Trophoblast cell (in vitro differentiated cells and primary cell): ENCODE measurements at places on chromosomes 11 and 22.

DNA sequence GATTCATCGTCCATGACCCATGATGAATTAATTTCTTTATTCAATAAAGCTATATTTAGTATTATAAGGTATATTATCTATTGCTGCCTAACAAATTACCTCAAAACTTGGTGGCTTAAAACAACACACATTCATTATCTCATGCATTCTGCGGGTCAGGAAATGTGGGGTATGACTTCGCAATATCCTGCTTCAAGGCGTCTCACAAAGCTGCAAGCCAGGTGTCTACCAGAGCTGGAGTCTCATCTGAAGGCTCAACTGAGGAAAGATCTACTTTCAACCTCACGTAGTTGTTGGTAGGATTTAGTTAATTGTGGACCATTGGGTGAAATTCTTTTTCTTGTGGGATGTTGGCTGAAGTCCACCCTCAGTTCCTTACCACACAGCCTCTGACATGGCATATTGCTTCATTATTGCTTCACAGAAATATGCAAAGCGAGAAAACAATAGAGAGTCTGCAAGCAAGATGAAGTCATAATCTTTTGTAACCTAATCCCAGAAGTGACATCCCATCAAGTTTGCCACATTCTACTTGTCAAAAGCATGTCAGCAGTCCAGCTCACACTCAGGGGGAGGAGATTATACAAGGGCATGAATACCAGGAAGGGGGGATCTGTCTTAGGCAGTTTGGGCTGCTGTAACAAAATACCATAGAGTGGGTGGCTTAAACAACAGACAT is 45.1 kb downstream of the KREMEN1 start:
- DNase-seq: no peak

- no peak for DNase-seq
Observed at GRCh38 chr11:98701541-98701940, 319.2 kb upstream of the CNTN5 start.

GRCh38 chr11:77151804-77152509 is 23.9 kb downstream of the MYO7A start:
- no peak for DNase-seq

DNA sequence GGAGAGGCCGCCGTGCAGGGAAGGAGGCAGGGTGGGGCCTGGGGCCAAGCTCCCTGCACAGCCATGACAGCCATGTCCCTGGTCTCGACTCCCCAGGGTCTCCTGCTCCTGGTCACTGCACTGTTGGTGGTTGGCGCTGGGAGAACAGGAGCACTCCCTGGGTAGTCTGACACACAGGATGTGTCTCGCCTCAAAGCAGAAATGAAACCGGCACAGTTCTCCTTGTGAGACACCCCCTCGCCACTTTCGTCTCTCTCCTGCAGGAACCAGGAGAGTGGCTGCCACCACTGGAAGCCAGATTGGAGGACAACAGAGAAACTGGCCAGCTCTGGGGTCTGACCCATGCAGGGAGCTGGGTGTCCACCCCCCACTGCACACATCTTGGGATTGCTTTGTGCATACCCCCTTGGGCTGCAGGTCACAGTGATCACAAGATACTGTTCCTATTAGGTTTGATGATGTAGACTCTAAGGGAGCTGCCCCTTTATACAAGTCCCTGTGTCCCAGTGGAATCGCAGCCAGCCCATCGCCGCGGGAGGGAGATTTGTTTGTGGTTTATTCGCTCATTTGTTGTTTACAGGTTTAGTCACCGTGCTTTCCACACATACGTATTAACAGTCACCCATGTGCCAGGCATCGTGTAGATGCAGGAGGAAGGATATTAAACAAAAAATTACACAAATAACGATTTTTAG is 27.0 kb upstream of the YWHAH start:
- DNase-seq: peak; percentile 20

DNA sequence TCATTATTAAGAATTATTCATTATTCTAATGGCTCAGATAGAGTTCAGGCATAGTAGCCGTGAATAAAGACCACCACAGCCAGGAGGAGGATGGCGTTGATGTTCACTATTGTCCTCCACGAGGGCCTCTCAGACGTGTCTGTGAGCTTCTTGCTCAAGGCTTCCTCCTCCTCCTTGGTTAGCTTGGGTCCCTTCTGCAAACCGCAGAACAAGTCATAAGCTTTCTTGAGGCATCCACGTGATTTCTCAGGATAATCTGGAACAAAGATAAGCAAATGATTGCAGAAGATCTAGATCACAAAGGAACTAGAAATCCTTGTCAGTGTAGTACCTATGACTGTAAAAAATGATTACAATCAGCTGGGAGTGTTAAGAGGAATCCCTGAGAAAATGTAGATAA is 13.6 kb upstream of the RFPL2 start:
- peak; percentile 69 for DNase-seq

GRCh38 chr11:1827095-1827813 is 7.5 kb upstream of the SYT8 start:
- DNase-seq: no peak

DNA sequence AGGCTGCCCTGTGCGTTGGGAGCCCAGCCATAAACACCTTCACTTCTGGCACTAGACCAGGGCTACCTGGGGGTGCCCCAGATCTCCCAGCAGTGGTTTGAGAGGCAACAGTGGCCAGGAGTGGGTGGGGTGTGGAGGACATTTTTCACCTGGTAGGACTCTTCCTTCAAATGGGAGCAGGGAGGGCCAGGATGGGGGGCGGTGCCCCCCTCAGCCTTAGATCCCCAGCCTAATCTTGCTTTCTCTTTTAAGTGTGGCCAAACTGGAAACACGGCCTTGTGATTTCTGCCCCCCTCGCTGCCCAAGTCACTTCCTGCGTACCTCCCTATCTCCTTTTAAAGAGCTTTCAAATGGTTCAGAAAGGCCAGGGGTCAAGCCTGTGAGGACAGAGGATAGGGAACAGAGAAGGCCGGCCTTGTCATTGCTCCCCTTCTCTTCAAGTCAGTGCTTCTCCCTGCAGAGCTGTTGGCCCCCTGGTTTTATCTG is 800 bp downstream of the KCNJ5 start:
- DNase-seq: no peak

DNA sequence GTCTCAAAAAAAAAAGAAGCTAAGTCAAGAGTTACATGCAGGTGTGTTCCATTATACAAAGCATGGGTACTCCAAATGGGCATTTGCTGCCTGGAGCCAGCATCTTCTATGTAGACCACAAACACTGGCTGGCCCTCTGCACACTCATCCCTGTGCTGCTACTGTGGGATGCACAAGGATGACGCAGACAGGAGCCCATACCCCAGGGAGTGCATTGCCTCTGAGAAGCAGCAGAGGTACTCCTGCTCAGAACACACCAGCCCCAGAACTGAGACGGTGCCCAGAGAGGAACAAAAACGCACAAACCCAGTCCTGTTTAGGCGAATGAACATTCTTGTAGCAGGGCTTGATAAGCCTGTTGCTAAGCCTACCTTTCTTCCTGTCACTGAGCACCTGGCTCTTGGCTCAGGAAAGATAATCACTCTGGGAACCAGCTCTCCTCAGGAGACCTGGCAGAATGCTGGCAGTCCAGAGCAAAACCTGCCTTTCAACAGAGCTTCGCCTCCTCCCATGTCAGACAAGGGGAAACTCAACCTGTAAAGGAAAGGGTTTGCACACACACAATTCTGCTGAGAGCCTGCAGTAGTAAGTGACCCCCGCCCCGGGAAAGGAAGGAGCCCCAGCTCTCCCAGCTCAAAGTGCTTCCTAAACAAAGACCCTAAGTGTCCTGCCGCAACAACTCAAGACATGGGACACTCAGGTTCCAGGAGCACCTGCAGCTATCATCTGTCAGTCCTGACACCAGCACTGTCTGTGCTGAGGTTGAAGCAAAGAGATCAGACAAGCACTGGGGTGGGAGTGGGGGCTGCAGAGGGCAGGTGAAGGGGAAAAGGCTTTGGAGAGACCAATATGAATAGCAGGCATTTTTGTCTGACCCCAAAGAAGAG is 145.7 kb downstream of the TENM4 start:
- DNase-seq: peak; percentile 9

DNA sequence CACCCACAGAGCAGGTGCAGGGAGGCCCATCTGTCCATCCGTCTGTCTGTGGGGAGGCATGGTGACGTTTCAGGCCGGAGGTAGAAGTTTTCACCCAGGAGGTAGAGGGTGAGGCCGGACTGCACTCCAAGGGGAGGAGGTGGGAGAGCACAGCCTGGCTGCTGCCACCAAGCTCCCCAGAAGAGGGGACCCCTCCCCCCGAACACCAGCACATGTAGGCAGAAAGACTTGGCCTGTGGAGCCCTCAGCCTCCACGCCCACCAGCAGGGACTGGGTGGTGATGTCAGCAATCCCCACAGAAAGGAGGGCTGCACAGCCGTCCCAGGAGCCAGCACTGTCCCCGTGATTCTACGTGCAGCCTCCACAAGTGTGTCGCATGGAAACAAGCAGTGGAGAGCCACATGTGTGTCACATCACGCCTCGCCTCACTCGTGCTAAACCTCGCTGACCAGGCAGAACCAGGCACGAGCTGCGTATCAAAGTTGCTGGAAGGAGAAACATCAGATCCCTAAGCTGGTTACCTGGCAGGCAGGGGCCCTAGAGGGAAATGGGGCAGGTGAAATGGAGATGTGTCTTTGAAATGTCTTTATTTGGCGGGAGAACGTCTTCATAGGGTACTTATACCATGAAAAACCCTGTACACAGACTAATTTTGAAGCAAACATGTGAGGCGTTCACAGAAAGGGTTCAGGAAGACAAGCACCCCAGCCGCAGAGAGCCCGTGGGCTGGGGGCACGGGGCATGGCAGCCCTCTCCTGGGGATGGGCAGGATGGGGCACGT is 49.1 kb downstream of the CDKN1C start:
- DNase-seq: peak; percentile 7

- no peak for DNase-seq
Observed at GRCh38 chr11:130175898-130176297, 16.3 kb downstream of the ST14 start.

DNA sequence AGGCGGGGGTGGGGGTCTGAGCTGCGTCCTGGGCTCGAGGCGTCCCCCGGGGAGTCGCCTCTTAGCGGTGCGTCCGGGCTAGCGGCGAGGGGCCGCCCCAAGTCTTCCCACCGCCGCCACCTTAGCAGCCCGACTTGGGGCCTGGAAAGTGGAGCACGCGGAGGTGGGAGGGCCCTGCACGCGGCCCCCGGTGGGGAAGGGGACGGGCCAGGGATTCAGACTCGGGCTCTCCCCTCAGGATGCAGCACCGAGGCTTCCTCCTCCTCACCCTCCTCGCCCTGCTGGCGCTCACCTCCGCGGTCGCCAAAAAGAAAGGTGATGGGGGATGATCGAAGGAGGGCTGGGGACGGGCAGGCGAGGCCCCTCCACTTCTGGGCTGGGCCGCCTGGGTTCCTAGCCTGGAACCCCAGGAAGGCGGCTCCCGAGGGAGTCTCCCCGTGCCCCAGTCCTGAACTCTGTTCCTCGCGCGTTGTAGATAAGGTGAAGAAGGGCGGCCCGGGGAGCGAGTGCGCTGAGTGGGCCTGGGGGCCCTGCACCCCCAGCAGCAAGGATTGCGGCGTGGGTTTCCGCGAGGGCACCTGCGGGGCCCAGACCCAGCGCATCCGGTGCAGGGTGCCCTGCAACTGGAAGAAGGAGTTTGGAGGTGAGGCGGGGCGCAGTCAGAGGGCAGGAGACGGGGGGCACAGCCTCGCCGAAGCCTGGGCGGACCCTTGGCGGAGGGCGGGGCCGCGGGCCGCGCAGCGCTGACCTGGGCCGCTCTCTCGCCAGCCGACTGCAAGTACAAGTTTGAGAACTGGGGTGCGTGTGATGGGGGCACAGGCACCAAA is 563 bp downstream of the MDK start:
- no peak for DNase-seq

DNA sequence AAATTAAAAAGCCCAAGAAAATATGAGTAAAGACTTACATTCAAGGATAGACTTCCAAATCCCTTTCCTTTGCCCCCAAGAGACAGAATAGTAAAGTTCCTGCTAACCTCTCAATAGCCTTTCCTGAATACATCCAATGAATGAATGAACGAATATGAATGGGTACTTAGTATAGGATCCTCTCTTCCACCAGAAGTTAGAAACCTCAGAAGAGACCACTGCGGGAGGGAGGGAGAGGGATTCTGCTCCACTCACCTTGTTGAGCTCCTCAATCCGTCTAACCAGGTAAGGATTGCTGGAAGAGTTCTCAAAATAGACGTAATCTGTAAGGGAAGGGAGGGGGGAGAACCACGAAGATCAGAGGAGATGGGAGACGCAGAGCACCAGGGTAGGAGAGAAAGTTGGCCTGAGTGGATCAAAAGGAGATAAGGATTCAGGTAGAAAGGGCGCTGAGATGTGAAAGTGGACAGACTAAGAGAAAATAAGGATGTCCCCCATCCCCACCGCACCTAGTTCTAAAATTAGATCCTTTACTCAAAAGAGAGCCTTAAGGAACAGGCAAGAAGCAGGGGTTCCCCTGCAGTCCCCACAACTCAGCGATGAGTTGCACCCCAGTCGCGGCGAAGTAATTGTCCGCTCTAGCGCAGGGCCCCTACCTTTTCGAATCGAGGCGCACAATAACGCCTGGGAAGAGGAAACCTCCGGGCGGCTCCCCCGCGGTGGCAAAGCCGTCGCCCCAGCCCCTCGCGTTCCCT is 1.1 kb downstream of the MTA2 start:
- no peak for DNase-seq
